Neural progenitor cell (in vitro differentiated cells): ENCODE measurements at places on chromosomes 7 and 10. TPM values are rescaled to one million over a fixed set of nuclear protein-coding genes. Genes with fewer than 3 reads are reported as not detected.

- no peak overlapping the region for H3K4me3 ChIP-seq
- H3K27ac ChIP-seq: no peak overlapping the region
- DNase-seq: no peak
- H3K4me1 ChIP-seq: no peaks in the 10 kb centered on the region
- H3K27me3 ChIP-seq: no peaks in the 10 kb centered on the region
- H3K36me3 ChIP-seq: no peaks in the 10 kb centered on the region
Observed at GRCh38 chr10:93245147-93245546, 171.5 kb downstream of the CYP26A1 start.

STAMBPL1 gene
- total RNA-seq: 1.6 and 1.9 TPM in 2 replicates

- H3K27ac ChIP-seq: no peak overlapping the region
- H3K4me1 ChIP-seq: no peaks in the 10 kb centered on the region
- H3K27me3 ChIP-seq: peaks cover 46% of the 10 kb centered on the region
- no peak overlapping the region for H3K4me3 ChIP-seq
Observed at GRCh38 chr7:157627646-157628045, 290.8 kb downstream of the DNAJB6 start.

GRCh38 chr10:17004801-17005380 lies 124.7 kb downstream of the CUBN start:
- no peaks in the 10 kb centered on the region for H3K4me1 ChIP-seq
- H3K36me3 ChIP-seq: no peaks in the 10 kb centered on the region
- no peaks in the 10 kb centered on the region for H3K27me3 ChIP-seq
- no peak overlapping the region for H3K4me3 ChIP-seq
- DNase-seq: no peak

PTN gene
- total RNA-seq: 162 and 207 TPM in 2 replicates
